ENCODE measurements at places on chromosomes 1 and 21. TPM values are rescaled to one million over a fixed set of nuclear protein-coding genes. Genes with fewer than 3 reads are reported as not detected.

Gene SLC35E2B
- 61.9 TPM for total RNA-seq

Gene GSTM5
- 0.27 TPM for total RNA-seq

Gene MTARC1
- 1.9 TPM for total RNA-seq

DNA sequence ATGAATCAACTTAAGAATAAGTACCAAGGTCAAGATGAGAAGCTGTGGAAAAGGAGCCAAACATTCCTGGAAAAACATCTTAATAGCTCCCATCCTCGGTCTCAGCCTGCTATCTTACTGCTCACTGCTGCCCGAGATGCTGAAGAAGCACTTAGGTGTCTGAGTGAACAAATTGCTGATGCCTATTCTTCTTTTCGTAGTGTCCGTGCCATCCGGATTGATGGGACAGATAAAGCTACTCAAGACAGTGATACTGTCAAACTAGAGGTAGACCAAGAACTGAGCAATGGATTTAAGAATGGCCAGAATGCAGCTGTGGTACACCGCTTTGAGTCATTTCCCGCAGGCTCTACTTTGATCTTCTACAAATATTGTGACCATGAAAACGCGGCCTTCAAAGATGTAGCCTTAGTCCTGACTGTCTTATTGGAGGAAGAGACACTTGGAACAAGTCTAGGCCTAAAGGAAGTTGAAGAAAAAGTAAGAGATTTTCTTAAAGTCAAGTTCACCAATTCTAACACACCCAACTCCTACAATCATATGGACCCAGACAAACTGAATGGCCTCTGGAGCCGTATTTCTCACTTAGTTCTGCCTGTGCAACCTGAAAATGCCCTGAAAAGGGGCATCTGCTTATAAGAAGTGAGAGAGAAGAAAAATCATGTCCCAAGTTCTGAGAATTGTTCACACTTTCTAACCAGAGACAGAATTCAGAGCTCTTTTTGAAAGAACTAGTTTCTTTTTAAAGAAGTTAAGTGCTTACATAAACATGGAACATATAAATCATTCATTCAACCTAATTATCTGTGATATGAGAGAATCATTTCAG is 35.7 kb downstream of the TOR1AIP1 start:
- no peak for DNase-seq

DNA sequence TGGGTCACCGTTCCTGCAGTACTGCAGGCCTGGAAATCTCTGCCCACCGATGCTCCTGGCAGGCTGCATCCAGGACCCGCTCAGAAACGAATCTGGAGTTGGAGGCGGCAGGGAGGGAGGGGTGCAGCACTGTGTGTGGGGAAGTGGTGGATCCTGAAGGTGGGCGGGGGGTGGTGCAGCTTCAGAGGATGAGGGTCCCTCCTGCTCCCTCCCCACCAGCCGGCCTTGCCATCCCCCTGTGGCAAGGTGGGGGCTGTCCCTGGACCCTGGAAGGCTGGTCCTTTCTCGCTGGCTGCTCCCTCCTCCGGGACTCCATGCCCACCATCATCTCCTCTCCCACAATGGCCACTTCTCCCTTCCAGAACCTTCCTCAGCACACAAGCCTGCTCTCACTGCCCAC is 60.4 kb downstream of the B3GALT5 start:
- DNase-seq, result no peak

DNA sequence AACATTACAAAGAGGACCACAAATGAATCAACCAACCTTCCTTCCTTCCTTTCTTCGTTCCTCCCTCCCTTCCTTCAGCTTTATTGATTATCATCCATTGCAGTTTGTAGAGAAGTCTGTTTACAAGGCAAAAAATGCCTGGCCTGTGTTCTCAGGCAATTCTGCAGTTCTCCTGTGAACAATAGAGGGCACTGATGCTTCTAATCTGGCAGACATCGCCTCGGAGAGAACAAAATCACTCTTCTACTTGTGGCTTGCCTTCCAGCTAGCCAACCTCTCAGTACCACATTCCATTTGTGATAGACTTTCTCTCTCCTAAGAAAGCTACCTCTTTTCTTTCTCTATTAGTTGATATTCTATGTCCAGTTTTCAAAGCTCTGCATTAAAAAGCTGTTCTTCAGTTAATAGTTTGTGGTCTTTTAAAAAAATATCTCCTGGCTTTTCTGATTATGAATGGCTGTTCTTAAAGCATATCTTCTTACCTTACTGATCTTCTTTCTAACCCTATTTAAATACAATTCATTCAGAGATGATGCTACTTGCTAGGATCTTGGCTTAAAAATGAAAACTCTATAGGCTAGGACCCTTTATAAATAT is 26.9 kb upstream of the ESRRG start:
- DNase-seq, result no peak

DNA sequence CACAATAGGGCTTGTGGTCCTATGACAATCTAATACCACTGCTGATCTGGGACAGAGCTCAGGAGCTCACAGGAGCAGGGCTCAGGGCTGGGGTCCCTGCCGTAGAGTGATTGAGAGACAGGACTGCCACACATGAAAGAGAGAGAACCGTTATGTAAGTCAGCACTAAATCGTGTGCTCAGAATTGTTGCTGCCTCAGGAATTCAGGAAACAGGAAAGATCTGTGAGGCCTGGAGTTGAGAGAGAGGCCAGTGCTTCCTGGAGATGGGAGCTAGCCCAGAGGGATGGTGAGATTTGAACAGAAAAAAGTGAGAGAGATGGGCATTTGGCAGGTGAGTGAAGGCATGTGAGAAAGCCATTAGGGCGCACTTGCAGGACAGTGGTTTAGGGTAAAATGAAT is 17.5 kb upstream of the ACBD6 start:
- DNase-seq, result no peak

DNA sequence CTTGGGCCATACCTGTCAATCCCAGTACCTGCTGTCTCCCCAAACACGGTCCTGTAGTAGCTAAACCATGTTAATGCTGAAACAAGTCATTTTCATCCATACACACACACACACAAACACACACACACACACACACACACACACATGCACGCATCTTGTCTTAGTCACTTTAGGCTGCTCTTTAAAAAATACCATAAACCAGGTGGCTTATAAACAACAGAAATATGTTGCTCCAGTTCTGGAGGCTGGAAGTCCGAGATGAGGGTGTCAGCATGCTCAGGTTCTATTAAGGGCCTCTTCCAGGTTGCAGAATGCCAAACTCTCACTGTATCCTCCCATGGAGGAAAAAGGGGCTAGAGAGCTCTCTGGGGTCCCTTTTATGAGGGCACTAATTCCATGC is 129.9 kb downstream of the NTPCR start:
- DNase-seq, result no peak

- DNase-seq, result no peak
Observed at GRCh38 chr21:36288651-36289243, 31.2 kb upstream of the MORC3 start.

Data from hematopoietic multipotent progenitor cell (in vitro differentiated cells).